ENCODE measurements at places on chromosomes 1 and 21.

DNA sequence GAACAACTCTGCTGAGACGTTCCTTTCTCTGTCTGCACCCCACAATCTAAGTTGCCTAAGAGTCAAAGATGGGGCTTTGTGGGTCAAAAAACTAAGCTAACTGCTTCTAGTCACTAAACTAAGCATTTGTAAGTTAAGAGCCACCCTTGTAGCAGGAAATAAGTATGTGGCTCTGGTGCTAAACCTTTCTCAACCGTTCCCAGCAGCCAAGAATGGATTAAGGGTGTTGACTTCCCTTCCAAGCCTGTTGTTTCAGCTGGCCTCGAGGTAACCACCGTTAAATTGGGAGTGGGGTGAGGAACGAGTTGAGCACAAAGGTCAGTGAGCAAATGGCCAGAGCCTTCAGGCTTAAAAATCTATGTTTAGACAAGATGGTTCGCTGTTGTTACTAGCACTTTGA lies 169.1 kb downstream of the TRIM33 start:
- DNase-seq: no peak

GRCh38 chr1:32014199-32014947 lies 705 bp downstream of the KHDRBS1 start:
- peak; percentile 46 for DNase-seq

DNA sequence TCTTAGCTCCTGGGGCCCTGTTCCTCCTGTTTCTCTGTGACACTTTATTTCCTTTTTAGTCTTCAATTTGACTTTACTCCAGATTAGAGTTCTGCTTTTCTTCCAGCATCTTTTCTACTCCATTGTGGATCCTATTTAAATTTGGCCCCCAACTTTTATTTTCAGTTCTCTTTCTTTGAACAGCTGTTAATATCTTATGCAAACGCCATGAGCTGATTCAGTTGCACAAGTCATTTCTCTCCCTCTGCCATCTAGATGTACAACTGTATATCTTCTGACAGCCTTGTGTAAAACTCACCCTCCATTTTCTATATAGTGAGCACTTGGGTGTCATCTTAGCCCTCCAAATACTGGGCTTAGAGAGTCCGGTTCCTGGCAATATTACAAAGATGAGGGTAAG lies 42.2 kb downstream of the SPATA17 start:
- DNase-seq: no peak

DNA sequence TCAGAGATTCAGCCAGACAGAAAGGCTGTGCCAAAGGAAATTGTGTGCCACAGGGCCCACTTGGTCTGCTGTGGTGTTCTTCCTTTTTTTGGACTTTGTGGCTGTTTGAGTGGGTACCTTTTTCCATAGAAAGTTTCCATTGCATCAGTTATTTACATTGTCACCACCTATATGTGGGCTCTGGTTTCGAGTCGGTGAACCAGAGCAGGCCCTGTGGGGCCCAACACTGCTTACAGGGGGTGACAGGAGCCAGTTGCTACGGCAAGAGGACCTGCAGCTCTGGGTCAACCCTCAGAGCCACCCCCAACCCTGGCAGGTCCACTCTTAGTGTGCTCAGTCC lies 157.0 kb upstream of the EDN2 start:
- DNase-seq: no peak

- peak; percentile 67 for DNase-seq
These were observed 40.2 kb downstream of the HSPG2 start for GRCh38 chr1:21896652-21897532.

GRCh38 chr1:185821612-185822385 lies 87.6 kb downstream of the HMCN1 start:
- no peak for DNase-seq

GRCh38 chr1:214216779-214217178 lies 64.2 kb upstream of the SMYD2 start:
- DNase-seq: no peak

DNA sequence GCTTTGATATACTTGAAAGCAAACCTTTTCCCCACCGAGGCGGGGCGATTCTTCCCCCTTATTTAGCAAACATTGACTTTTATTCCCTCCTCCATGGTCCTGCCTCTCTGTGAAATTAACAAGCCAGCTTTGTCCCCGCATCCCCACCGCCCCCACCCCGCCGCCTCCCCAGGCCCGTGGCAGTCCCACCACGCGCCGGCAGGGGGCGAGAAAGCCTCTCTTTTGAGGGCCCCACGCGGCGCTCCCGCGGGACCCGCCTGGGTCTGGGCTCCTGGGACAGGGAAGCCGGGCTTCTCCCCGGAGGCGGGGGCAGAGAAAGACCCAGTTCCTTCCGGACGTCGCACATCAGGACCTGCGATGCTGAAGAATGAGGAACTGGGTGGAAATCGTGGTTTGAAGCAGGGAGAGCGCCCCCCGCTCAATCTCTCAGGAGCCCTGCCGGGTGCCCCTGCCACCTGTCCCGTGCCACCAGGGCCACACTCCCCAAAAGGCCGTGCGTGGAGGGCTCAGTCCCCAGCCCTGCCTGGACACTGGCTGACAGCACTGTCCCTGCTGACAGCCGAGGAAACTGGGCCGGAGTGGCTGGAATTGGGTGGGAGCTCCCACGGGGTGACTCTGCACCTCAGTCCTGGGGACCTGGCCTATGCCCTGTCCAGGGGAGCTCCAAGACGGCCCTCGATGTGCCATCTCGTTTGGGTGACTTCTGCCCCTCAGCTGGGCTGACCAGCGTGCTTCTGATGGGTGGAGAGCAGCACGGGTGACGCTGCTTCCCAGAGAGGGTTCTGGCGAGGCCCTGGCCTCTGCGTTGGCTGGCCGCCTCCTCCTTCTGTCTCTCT lies 8.6 kb upstream of the ACTRT2 start:
- peak; percentile 78 for DNase-seq

- peak; percentile 97 for DNase-seq
These were observed 588 bp upstream of the IGSF8 start for GRCh38 chr1:160098852-160099561.

- no peak for DNase-seq
These were observed 25.8 kb downstream of the DESI2 start for GRCh38 chr1:244678697-244679096.

- DNase-seq: no peak
These were observed 280 bp upstream of the A3GALT2 start for GRCh38 chr1:33321178-33321577.

DNA sequence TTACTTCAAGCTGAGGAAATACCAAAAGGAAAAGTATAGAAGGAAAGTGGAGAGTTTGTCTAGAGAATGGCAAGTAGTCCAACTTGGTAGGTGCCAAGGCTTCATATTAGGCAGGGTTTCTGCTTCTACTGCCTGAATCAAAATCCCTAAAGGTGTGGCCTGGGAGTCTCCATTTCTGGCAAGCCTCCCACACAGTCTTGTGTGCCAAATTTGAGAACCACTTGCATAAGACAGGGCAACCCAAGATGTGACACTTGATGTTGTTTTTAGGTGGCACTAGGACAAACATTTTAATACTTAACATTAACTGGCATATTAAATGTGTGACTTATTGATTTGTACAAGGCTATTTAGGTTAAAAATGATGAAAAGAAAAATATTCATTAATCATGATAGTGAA lies 60.1 kb downstream of the ATG4C start:
- no peak for DNase-seq

- DNase-seq: no peak
These were observed 4.7 kb downstream of the LGR6 start for GRCh38 chr1:202198366-202198724.

DNA sequence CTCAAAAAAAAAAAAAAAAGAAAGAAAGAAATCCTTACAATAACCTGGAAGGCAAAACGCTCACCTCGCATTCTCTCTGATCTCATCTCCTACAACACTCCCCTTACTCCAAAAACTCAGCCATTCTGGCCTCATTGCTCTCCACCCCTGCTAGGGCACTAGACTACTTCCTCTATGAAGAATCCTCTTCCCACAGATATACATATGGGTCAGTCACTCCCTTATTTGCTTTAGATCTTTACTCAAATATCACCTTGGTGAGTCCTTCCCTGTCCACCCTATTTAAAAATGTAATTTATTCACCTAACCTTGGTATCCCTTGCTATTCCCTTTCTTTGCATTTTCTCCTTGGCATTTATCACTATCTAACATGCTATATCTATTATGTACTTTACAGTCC lies 24.6 kb upstream of the KIF1B start:
- no peak for DNase-seq

GRCh38 chr1:159823406-159823805 lies 3.3 kb upstream of the SLAMF8 start:
- DNase-seq: no peak

GRCh38 chr1:42552636-42553035 lies 89.5 kb downstream of the CCDC30 start:
- no peak for DNase-seq

DNA sequence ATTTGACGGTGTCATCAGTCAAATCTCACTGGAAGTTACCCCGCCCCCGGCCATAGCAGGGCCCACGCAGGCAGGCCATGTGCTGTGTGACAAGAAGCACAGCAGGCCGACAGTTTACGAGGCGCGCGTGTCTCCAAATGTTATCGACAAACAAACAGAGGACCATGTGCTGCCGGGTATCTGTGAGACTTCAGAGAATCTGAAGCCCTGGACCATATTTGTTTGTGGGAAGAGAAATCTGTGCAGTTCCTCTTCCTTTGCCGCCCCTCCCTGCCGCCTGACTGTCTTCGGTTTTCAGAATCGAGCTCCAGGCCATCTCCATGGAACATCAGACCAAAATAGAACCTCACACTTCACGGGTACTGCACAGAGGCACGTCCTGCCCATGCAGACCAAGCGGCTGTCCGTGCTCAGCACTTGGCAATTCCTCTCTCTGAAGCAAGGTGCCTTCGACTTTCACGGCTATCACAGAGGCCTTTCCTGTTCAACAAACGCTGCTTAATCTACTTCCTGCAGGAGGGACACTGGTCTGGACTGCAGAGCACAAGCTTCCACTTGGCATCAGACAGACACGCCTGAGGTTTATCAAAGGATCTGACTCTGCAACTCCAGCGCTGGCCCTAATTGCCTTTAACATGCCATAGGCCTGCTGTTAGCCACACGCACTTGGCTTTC lies 135.7 kb upstream of the KRTAP19-8 start:
- DNase-seq: peak; percentile 72

DNA sequence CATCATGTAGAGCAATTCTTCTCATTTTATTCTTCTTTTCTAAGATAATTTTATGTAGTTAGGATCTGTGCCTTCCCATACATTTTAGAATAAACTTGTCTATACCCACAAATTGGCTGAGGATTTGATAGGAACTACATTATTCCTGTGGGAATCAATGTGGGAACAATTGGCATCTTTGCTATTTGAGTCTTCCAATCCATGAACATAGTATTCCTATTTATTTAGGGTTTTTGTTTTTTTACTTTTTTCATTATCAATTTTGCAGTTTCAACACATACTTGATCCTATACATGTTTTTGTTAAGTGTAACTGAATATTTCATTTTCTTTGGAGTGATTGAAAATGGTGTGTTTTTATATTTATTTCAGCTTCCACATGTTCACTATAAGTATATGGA lies 8.1 kb upstream of the WNT9A start:
- DNase-seq: no peak

GRCh38 chr1:91500756-91501522 lies at the start of gene CDC7:
TSS of gene CDC7 (plus strand) at chr1:91500851. CDS start at chr1:91501717, 866 bp downstream.
- DNase-seq: peak; percentile 95

DNA sequence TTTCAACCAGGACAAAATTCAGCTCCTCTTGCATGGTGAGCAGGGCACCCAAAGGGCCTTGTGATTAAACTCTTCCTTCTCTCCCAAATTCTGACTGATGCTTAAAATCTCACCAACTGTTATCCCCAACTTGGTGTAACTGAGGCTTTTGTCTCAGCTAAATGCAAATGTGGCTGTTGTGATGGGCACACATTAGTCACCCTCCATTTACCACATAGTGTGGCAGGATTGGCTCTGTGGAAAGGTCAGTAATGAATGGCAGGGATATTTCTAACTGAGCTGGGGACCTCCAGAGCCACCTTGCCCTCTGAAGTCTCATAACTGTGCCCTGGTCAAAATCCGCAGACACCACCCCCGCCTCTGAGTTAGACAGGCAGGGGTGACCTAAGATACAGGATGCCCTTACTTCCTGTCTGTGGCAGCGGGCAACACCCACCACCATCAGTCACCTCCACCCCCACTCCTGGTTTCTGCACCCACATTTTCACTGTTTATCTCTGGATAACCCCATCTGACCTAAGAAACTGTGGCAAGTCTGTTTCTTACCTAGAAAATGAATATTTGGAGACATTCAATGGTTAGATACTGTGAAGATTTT lies 25.4 kb upstream of the RGS16 start:
- no peak for DNase-seq

GRCh38 chr1:59477286-59477685 lies 180.4 kb downstream of the FGGY start:
- no peak for DNase-seq

GRCh38 chr1:70387507-70387906 lies 23.6 kb upstream of the CTH start:
- DNase-seq: no peak

DNA sequence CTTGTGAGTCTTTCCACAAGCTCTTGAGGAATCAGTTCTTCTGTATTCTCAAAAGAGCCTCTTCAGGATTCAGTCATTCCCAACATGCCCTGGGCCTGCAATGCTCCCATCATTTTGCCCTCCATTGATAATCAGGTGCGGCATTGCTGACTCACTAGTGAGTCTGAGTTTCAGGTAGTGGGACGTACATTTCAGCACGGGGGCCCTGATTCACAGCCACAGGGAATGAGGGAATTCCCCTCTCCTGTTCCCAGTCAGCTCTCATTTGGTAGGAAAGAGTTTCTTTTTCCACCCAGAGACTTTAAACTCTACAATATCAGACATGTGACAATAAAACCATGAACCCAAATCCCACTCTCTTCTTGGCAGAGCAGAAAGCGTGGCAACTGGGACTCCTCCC lies 3.7 kb upstream of the IRF6 start:
- DNase-seq: no peak

GRCh38 chr1:112990271-112990670 lies 34.3 kb upstream of the SLC16A1 start:
- no peak for DNase-seq

- DNase-seq: peak; percentile 42
These were observed 8.0 kb downstream of the ELOA start for GRCh38 chr1:23751050-23751814.

DNA sequence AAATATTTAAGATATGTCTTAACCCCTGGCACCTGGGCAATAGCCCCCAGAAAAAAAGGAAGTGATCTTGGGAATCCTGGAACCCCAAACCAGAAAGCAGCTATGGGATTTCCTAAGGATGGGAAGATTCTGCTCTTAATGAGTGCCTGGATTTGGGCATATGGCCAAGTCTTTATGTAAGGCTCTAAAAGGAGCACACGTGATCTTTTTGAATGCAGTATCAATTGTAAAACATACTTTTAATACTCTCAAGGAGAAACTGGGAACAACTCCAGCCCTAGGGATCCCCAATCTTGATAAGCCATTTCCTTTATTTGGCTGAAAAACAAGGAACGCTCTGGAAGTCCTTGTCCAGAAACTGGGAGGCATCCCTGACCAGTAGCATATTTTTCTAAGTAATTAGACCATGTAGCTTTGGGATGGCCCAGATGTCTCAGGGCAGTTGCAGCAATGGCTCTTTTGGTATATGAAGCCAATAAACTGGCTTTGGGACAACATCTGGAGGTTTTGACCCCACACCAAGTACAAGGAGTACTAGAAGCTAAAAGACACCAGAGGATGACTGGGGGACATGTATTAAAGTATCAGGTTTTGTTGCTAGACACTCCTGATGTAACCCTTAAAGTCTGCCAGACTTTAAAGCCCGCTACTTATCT lies 80.9 kb upstream of the KIAA0040 start:
- DNase-seq: no peak
